Stimulated activated CD4-positive, alpha-beta T cell treated with anti-CD3 and anti-CD28 coated beads, TNF-alpha, amount 100 ng/mL, for 4 hours (primary cell): ENCODE measurements at places on chromosomes 6 and 20.

DNA sequence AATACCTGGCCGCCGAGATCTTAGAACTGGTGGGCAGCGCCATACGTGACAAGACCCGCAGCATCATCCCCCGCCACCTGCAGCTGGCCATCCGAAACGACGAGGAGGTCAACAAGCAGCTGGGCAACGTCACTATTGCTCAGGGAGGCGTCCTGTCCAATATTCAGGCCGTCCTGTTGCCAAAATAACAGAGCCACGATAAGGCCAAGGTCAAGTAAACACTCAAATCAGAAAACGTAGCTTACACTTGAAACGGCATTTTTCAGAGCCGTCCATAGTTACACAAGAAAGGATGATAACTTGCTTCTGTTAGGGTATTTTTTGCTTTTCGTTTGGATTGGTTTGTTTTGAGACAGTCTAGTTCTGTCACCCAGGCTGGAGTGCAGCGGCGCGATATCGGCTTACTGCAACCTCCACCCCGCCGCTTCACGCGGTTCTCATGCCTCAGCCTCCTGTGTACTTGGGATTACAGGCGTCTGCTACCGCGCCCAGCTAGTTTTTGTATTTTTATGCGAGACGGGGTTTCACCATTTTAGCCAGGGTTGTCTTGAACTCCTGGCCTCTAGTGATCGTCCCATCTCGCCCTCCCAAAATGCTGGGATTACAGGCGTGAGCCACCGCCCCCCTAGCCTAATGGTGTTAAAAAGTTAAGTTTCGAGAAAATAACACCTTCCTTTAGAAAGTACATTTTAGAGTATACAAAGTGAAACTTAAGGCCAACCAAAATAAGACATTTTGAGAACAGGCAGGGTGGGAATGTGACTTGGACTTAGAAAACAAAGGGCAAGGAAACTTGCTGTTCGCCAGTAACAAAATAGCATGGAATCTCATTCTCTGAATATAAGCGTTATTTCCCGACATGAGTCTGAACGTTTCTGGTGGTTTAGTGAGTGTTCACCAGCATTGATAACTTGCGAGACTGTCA lies 42.8 kb upstream of the HFE start:
- DNase-seq: no peak

- DNase-seq: no peak
Measured at GRCh38 chr6:106214531-106214930, 111.0 kb downstream of the ATG5 start.

DNA sequence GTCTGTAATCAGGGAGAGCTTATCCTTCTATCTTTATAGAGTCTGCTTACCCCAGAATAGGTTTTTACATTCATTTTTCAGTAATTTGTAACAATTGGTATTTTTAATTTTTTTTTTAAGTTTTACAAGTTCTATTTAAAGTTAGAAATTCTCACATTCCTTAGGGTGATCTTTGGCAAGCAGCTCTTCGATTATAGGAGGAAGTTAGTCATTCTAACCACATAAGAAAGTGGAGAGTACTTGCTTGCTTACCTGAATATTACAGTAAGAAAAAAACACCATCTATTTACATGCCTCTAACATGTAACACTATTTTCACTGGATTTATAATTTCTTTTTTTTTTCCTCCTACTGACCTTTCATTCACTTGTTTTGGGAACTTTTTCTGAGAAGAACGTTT lies 6.7 kb downstream of the TSHZ2 start:
- DNase-seq: no peak

GRCh38 chr6:28402197-28402596 lies 2.6 kb upstream of the ZSCAN12 start:
- DNase-seq: no peak

DNA sequence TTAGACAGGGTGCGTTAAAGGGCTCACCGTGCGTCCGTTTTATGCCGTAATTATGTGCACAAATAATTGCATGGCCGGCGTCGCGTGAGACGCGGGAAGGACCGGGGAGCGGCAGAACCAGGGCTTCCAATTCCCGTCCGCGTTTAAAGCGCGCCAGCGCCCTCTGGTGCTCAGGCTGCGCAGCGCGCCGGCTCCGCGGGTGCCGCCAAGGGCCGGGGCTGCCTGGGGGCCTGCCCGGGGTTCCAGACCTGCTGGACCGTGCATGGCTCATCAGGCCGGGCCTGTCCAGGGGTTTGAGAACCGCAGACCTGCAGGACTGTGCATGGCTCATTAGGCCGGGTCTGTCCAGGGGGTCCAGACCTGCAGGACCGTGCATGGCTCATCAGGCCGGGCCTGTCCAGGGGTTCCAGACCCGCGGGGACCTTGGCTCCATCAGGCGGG lies 369.0 kb downstream of the THBS2 start:
- DNase-seq: peak; percentile 50
